ENCODE measurements at places on chromosomes 6 and 20.

GRCh38 chr20:57870597-57871236 is 160.9 kb upstream of the PMEPA1 start:
- DNase-seq = no peak

GRCh38 chr6:12962987-12963386 is 246.4 kb downstream of the PHACTR1 start:
- no peak for DNase-seq

DNA sequence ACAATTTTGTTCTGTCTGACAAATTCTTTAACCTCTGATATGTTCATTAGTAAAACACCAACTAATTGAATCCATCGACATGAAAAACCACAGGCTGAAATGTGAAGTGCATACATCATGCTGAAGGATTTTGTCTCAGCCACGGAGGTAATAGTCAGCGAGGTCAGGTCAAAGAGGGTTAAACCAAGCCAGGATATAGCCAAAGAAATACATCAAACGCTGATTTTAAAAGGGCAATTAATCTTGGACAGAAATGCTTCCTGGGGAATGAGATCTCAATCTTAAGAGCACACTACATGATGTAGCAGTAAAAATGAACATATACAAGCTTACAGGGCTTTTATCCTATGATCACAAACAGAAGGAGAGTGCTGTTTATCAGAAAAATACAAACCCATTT is 106.7 kb downstream of the PRDM1 start:
- no peak for DNase-seq

GRCh38 chr20:58256842-58257241 is 28.4 kb upstream of the ANKRD60 start:
- no peak for DNase-seq

- DNase-seq = no peak
Observed at GRCh38 chr20:18058661-18059467, 1.1 kb upstream of the OVOL2 start.

DNA sequence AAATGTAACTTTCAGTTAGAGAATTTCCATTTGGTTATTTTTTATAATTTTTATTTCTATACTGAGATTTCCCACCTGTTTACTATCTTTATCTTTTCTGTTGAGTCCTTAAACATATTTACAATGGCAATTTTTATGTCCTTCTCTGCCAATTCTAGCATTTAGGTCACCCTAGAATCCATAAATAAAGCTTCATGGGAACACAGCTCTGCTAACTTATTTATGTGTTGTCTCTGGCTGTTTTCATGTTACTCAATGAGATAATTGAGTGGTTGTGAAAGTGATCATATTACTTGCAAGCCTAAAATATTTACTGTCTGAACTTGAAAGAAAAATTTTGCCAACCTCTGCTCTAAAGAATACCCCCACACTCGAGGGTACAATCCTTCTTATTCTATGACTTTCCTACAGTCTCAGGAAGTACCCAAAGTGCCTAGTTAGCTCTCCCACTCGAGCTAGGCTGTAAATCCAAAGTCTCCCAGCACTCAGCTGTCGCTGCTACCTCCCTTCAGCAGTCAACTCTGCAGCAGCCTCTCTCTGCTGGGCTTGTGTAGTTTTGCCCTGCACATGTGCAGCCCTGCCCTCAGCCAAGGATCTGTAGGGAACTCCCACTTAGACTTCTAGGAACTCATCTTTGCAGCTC is 53.5 kb upstream of the GCLC start:
- DNase-seq = no peak

DNA sequence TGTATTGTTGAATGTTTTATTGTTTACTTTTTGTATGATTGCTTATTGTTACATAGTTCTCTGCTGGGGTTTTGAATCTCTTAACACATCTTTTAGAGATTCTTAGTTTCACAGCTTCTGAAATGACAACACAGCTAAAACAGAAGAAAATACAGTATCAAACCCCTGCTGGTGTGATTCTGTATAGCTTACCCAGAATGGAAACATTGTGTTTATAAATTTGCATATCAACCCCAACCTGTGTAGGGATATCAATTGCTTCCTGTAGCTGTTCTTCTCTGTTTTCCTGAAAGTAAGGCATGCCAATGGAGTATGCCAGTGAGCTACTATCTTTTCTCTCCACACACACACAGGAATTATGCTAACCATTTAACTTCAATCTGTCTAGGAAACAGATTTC is 64.3 kb upstream of the ID4 start:
- DNase-seq = no peak

GRCh38 chr6:87364602-87365252 is 20.1 kb downstream of the C6orf163 start:
- DNase-seq = no peak

- no peak for DNase-seq
Observed at GRCh38 chr6:155274106-155274505, 10.3 kb downstream of the CLDN20 start.
